ENCODE measurements at places on chromosomes 7 and 10. TPM values are rescaled to one million over a fixed set of nuclear protein-coding genes. Genes with fewer than 3 reads are reported as not detected.

Gene LIPF
- not detected for polyA plus RNA-seq

Gene AKR1C4
- polyA plus RNA-seq, result not detected

Gene CTNNA3
- 5.1 TPM for polyA plus RNA-seq

Gene ZNF277
- polyA plus RNA-seq, result 39.2 TPM

DNA sequence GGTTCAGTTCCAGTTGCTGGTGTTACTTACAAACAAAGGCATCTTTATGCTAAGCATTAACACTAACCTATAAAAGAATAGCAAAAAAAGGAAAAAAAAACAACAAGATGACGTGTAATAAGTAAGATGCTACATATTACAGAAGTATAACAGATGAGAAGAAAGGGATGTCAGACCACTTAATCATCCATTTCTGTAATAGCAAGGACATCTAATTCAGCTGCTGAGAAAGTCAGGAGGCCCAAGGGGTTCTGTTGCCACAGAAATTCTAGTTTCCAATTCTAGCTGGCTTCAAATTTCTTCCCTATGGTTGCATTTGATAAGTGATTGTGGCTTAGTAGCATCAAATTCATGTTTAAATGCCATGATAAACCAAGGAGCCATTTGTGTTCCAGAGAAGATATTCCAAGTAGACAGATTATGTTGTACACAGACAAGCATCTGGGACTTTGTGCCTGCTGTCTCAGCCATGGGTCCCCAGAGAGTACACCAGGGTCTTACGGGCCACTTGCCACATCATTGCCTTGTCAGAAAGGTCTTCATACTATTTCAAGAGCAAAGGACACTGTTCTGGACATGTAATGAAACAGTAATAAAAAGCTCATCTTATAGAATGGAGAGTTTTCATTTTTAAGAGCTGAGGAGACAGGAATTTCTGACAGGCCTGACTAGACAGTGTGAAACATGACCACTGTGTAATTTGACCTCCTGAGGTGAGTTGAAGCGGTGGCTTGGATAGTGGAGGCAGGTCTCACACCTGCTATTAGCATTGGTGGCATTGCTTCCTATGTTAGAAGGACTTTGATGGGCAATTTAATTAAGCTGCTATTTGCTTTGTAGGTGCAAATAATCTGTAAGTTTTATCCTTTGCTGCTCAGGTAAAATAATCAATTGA lies 4.2 kb upstream of the ASB4 start:
- DNase-seq, result no peak

GRCh38 chr7:40356312-40356711 lies 221.5 kb downstream of the SUGCT start:
- DNase-seq, result no peak

- no peak for DNase-seq
Measured at GRCh38 chr7:102079140-102080018, 207.3 kb upstream of the SH2B2 start.

- DNase-seq, result no peak
Measured at GRCh38 chr7:101590663-101591435, 38.2 kb downstream of the MYL10 start.

- DNase-seq, result no peak
Measured at GRCh38 chr10:69045441-69046300, 42.2 kb upstream of the SRGN start.
